Neural progenitor cell (in vitro differentiated cells): ENCODE measurements at places on chromosomes 3 and 15. TPM values are rescaled to one million over a fixed set of nuclear protein-coding genes. Genes with fewer than 3 reads are reported as not detected.

DNA sequence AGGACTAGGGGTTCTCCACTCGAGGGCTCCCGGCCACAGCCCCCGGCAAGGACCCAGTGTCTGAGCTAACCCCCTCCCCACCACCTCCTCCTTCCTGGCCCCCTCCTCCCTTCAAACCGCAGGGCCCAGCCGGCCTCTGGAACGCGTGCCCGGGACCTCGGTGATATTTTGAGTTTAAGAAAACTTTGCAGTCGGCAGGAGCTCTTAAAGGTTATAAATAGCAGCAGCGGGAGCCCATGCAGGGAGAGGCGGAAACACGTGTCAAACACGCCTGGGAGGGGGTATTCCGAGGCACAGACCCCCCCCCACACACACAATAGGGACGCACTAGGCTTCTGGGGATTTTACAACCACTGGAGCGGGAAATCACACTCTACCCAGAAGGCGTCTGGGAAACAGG, 3.1 kb upstream of the PTH1R start:
- DNase-seq = no peak

GRCh38 chr15:88797663-88798339, 5.4 kb upstream of the ACAN start:
- DNase-seq = no peak

DNA sequence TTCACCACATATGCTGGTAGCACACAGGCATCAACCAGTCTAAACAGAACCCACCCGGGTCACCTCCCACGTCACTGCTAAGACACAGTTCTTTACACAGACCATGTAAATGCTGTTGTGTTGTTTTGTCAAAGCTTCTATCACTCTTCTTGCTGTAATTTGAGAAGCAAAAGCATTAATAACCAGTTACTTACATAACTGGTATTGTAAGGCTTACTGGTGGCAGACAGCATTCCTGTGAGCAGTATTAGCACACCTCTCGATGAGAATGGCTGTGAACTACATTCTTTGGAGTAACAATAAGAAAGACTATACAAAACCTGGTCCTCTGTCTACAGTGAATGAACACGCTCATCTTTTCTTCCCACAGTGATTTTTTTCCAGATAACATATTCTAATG, 479.2 kb downstream of the LPP start:
- DNase-seq = no peak

- DNase-seq = no peak
These were observed 13.7 kb downstream of the FOXB1 start for GRCh38 chr15:60017538-60018520.

DNA sequence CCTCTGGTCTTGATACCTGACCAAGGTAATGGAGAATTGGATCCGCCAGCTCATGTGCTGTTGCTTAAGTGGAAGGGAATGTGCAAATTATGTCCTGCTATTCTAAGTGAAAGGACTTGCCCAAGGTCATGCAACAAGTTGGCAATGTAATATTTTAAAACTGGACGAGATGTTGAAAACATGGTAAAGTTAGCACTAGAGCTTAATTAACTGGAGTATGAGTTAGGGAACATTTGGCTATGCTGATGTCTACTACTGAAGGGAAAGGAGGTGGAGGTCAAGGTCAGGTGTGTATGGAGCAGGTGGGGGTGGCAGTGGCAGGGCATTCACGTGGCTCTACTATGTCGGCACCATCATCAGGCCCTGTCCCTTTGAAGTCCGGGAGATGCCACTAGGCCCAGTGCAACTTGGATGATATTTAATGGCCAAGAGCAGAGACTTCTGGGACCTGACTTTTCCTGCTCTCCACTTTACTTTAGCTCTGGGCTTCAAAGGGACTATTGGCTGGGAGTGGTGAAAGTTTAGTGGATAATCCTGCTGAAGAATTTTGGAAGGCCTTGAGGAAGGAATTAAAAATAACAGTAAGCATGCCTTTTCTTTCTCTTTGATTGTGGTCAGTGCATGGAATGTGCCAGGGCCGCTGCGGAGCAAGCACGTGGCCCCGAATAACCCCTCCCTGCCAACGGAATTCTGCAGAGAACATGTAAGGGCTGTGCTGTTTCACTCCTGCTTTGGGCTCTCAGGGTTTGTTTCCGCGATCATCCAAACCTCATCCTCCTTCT, 14.9 kb downstream of the SMAD3 start:
- DNase-seq = no peak

DNA sequence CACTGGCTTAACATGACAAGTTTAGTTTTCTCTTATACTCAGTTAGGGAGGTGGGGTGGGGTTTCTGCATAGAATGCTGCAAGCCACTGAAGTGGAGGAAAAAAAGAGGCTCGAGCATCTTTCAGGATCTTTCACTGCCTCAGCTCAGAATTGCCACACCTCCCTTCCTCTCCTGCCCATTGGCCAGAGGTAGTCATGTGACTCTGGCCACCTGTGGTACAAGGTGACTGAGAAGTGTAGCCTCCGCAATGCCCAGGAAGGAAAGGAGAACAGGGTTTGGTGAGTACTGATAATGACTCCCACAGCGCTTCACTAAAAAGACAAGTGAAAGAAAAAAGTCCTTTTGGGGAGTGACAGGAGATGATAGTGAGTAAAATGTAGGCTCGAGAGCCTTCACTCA, 124.3 kb upstream of the TRIM42 start:
- no peak for DNase-seq

DNA sequence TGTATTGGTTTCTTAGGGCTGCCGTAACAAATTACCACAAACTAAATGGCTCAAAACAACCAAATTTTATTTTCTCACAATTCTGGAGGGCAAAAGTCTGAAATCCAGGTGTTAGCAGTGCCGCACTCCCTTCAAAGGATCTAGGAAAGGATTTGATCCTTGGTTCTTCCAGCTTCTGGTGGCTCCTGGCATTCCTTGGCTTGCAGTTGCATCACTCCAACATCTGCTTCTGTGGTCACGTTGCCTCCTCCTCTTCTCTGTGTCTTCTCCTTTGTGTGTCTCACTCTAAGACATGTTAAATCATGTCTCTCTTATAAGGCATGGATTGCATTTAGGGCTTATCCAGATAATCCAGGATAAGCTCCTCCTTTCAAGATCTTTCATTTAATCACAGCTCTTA, 262.2 kb downstream of the MEX3B start:
- DNase-seq = no peak

GRCh38 chr3:45628746-45629145, 34.2 kb downstream of the LIMD1 start:
- DNase-seq = no peak

DNA sequence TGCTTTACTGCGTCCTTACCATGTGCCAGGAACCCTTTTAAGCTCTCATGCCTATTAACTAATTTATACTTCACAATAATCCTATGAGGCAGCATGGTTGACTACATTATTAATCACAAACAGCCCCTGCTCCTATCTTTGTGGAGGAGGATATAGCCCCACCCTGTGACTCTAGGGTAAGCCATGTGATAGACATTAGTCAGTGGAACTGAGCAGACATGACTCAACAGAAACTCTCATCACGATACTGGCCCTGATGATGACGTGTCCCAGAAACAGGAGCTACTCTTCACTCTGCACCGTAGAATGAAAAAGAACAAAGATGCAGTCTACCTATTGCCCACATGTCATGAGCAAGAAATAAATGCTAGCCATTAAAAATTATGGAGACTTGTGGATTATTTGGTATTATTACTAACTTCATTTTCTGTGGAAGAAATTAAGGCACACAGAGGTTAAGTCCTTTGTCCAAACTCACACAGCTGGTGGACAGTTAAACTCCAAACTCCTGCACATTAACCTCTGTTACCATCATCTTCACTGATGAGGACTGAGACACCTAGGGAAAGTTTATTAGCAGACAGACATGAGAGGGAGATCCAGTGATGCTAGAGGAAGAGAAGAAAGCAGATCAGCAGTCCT, 51.2 kb downstream of the CFAP20DC start:
- DNase-seq = no peak

GRCh38 chr3:61674596-61674995, 113.2 kb downstream of the PTPRG start:
- DNase-seq = no peak

- no peak for DNase-seq
These were observed 364.3 kb upstream of the DPH6 start for GRCh38 chr15:35910227-35910626.

DNA sequence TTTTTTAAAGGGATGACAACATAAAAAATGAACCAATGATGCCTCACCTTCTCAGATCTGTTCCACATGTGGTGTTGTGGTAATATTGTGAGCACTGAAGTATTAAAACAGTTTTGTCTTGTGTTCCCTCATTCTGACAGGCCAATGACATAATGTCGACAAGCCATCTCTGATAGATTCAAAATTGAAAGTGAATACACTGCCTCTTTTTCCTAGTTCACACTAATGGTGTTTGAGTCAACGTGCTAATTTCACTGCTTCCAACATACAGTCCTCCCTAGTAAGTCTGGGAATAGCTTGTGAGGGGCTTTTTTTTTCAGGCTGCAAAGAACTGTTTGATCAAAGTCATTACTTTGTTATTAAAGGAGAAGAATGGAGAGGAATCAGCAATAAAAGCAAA, 82.8 kb downstream of the ROBO2 start:
- no peak for DNase-seq

GRCh38 chr3:105827959-105828358, 40.9 kb downstream of the CBLB start:
- no peak for DNase-seq

- DNase-seq = no peak
These were observed 149.7 kb downstream of the KLF13 start for GRCh38 chr15:31476236-31476810.

GRCh38 chr3:189529468-189529867, 101.7 kb upstream of the TP63 start:
- DNase-seq = no peak

- DNase-seq = no peak
These were observed 86.4 kb downstream of the WDR76 start for GRCh38 chr15:43913026-43913780.

GRCh38 chr3:2568156-2568555, 469.5 kb downstream of the CNTN4 start:
- DNase-seq = no peak

DNA sequence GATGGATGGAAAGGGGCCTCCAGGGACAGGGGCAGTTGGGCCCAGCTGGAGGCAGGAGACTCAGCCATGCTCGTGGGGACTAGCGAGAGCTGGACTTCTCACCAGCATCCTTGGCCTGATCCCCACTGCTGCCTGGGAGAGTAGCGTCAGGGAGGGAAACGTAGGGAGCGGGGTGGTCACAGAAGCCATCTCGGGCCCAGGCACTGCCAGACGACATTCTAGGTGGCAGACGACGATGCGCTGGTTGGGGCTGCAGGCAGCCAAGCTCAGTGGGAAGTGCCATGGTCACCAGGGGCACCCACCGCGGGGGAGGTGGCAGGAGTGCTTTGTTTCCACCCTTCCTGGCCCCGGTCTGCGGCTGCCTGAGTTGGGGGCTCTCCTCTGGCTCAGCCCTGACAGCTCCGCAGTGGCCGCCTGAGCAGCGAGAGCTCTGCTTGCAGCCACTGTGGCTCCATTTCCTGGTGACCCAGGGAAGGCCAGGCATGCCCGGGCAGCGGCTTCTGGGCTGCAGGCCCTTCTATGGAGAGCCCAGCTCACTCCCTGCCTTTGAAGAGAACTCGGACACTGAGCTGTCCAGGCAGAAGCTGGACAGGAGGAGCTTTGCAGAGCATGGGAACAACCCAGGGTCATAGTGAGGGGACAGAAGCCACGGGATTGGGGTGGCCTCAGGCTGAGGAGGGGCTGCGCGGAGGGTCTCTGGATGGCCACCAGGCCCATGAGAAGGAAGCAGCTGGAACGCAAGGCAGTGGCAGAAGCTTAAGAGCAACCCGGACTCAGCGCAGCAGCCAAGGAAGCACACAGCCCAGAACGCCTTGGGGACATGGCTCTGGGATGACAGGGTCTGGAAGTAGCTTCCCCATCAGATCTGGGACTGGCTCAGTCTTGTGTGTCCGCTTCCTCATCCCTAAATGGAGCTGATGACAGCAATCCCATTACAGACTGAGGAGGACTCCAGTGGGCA, 30.8 kb downstream of the KLHL25 start:
- no peak for DNase-seq

DNA sequence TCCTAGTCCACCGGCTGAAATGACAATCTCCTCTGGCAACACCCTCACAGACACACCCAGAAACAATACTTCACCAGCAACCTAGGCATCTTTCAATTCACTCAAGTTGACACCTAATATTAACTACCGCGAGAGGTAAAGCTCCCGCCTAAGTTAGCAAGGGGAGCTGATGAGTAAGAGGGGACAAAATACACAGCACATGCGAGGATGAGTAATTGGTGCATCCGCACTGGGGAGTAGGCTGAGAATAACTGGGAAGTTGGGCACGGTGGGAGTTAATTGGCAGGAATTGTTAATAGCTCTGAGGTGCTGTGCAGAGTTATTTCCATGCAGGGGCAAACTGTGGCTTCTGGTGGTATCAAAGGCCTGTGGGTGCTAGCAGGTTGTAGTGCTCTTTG, 14.5 kb upstream of the PLD1 start:
- DNase-seq = no peak

GRCh38 chr15:29753506-29753905, 68.8 kb downstream of the TJP1 start:
- DNase-seq = no peak

DNA sequence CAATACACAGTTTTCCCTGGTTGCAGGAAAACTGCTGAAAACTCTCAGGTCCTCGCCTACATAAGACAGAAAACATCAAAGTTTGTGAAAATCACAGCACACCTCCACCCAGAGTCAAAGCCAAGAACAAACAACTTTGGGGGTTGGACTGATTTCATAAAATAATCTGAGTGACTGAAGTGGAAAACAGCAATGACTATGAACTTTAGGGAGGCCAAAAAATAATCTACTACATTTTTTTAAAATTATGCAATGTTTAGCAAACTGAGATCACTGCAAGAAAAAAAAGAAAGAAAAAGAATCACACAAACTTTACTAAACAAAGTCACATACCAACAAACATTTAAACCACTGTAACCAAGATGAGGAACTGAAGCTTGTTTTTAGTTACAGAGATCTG, 15.9 kb upstream of the FOXP1 start:
- DNase-seq = no peak

DNA sequence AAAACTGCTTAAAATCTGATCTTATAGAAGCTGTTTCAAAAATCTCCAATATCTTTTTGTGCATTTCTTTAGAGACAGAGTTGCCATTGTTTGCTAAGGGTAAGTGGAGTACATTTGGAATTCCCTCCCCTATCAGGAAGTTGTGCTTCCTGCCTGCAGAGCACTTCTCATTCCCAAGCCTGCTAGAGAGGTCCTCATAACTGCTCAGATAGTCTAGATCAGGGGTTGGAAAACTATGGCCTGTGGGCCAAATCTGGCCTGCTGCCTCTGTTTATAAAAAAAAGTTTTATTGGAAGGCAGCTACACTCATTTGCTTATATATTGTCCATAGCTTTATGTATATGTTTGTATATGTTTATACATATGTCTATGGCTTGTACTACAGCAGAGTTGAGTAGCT, 333.7 kb upstream of the PROK2 start:
- DNase-seq = no peak

HIGD2B gene
- not detected in 2 replicates for total RNA-seq

FEZF2 gene
- total RNA-seq = 7.6 and 9.1 TPM in 2 replicates

MCTP2 gene
- total RNA-seq = 0.17 and 0.56 TPM in 2 replicates

MAP1A gene
- total RNA-seq = 4.0 and 8.2 TPM in 2 replicates

GRM2 gene
- total RNA-seq = 1.9 and 4.9 TPM in 2 replicates

WDR82 gene
- total RNA-seq = 45.4 and 49.2 TPM in 2 replicates

XCR1 gene
- total RNA-seq = not detected in 2 replicates

SENP8 gene
- 9.0 and 13.5 TPM in 2 replicates for total RNA-seq

CCR3 gene
- not detected in 2 replicates for total RNA-seq

LINGO1 gene
- 7.9 and 28.2 TPM in 2 replicates for total RNA-seq

MFN1 gene
- 45.6 and 62.5 TPM in 2 replicates for total RNA-seq

IL17RD gene
- total RNA-seq = 26.1 and 33.6 TPM in 2 replicates

SEMA3F gene
- 14.5 and 42.5 TPM in 2 replicates for total RNA-seq
